Activated naive CD4-positive, alpha-beta T cell (primary cell): ENCODE measurements at places on chromosomes 3 and 15.

DNA sequence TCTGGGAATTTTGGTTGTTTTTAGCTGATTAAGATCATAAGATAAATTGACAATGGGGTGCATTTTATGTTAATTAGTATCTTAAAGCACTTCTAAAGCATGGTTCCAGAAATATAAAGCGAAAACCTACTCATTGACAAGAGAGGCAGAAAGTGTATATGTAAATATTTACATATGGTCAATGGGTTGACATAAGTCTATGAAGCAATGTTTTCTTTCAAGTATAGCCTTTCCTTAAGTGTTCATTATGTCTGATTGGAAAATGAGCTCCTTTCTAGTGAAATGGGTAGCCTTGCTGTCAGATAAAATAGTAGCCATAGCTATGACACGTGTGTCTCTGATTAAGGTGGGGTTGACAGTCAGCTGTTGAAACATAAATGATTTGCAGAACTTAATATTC lies 365.2 kb upstream of the AGTR1 start:
- DNase-seq = no peak

- DNase-seq = no peak
These were observed 115.9 kb upstream of the ST8SIA2 start for GRCh38 chr15:92277776-92278175.

GRCh38 chr15:95303713-95304112 lies 1026.8 kb upstream of the NR2F2 start:
- no peak for DNase-seq

GRCh38 chr3:85567071-85567676 lies 608.4 kb downstream of the CADM2 start:
- DNase-seq = no peak

DNA sequence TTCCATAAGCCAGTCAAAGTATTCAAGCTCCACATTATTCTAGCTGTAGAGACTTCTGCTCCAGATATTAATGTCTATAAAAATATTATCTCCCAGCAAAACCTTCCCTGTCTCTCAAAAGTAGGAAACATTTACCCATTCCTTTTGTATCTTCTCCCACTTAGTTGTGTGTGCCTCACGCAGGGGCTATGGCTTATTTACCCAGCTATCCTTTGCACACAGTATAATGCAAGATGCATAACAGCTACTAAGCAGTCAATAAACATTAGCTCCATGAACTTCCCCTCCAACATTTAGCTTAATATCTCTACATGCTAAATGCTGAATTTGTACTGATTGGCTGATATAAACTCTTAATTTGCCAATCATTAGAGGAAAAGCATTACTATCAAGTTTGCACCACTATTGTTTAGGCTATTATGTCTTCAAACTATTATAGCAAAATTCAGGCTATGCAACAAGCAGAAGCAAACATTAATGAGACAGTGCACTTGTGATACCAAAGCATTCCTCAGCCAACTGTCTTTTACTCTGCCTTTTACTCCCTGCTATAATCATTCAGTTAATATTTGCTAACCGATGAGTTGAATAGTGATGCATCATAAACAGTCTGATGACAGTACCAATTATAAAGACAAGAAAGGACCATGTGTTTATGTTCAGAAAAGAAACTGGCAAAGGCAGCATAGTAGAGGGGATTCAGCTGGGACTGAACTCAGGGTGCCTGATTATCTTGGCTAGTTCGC lies 81.2 kb downstream of the PLCH1 start:
- DNase-seq = no peak

GRCh38 chr15:32870240-32871033 lies 152.6 kb downstream of the GREM1 start:
- DNase-seq = no peak

DNA sequence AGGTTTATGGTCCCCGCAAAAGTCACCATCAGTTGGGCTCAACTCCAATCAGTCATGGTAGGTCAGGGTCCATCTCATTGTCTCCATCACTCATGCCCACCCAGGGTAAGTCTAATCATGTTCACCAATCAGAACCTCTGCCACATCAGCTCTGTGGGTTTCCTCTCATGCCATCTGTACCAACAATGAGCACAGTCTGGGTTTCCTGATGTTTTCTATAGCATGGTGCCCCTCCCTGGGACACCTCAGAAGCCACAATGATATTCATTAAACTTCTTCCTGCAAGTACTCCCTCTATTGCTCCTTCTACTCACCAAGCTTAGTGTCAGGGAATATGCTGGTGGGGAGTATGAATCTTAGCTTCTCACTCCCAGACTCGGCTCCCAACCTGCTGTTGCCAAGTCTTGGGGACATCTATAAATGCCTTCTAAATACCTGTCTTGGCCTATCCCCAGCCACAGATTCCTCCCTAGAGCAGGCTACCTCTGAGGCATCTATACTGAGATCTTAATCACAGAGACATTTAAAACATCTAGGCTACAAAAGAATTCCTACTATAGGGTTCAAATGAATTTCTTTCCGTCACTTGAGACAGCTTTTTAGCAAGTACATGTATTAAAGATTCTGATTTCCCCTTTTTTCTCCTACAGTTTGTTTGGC lies 5.0 kb upstream of the CCR2 start:
- no peak for DNase-seq

GRCh38 chr3:130688015-130688688 lies 58.5 kb downstream of the PIK3R4 start:
- DNase-seq = no peak

DNA sequence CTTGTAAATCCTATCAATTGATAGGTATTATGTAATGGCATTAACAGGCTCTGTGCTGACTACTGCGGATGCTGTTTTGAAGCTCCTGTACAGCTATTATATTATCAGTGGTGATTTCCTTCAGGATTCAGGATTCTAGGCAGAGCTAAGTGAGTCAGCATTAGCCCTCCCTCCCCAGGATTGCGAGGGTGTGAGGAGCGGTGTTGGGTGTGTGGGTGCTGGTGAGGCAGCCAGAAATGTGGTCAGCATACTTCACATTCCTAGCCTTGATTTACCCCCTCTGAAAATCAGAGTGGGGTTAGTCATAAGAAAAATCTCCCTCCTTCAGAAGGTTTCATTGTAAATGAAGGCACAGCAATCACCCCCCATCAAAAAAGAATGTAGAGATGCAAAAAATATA lies 72.5 kb downstream of the SNTN start:
- DNase-seq = no peak

DNA sequence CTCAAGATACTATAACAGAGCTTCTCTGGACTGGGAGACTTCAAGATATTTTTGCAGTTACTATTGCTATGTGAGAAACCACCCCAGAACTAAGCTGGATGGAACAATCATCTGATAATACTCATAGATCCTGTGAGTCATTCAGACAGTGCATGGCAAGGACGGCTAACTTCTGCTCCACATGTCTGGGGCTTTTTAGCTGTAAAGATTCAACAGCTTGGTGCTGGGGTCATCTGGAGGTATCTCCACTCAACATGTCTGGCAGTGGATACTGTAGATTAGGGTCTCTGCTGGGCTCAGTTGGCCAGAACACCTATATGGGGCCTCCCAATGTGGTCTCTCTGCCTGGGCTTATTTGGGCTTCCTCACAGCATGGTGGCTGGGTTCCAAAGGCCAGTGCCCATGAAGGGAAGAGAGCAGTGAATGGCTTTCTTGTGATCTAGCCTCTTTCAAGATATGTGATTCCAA lies 117.3 kb upstream of the SLC7A14 start:
- DNase-seq = no peak

DNA sequence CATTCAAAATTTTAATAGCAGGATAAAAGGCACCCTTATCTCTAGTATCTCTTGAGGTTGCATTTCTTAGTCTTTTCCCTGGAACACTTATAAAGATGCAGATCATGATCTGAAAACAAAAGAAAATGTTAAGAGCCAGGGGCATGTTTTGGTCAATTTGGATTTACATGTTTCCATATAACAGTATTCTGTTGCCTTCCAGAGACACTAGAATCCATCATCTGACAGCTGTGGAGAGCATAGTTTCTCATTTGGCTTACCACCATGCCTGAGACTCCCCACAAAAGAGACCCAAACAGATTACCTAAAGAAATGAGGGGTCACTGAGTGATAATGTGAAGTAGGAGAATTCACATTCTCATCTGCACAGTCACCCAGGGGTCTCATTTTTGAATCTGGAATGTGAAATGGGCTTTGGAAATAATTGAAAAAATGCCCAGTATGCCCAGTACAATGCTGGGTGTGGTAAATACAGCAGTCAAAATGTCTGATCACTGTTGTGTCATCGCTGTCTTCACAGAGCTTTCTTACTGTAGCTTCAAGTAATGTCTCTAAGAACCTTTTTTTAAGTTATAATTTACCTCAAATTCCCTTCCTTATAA lies 79.9 kb upstream of the ZBTB20 start:
- DNase-seq = no peak

DNA sequence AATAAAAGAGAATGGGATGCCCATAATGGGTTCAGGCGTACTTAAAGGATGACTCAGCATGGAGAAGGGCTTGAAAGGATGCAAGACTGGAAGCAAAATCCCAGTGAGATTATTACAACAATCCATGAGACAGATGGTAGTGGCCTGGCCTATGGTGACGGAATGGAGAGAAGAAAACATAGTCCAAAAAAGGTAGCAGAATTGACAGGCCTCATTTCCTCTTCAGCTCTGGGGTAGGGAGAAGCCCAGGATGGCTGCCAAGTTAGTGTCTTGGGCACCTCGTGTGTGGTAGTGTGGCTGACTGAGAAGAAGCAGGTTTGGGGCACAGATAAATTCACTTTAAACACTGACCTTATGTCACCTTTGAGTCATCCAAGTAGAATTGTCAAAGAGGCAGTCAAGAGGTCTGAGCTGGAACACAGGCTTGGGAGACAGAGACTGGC lies 18.1 kb downstream of the MB21D2 start:
- no peak for DNase-seq

DNA sequence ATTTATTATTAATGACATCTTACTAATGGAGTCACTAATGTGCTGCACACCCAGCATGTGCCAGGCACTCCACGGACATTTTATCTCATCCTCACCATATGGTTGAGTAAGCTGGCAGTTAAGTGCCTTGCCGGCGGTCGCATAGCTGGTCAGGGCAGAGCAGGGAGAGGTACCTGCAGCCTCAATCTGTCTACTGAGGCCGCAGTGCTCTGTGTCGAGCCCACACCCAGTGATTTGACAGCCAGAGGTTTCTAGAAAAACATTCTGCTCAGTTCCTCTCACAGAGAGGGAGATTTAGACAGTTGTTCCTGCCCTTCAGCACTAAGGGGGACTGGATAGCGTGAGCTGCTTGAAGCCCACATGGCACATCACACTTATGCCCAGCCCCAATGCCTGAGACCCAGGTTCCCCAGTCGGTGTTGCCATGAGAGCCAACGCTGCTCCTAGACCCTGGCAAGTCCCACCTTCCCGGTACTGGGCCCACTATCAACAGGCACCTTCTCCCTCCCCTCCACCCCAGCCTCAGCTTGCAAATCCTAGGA lies 2.6 kb downstream of the LIPC start:
- no peak for DNase-seq

DNA sequence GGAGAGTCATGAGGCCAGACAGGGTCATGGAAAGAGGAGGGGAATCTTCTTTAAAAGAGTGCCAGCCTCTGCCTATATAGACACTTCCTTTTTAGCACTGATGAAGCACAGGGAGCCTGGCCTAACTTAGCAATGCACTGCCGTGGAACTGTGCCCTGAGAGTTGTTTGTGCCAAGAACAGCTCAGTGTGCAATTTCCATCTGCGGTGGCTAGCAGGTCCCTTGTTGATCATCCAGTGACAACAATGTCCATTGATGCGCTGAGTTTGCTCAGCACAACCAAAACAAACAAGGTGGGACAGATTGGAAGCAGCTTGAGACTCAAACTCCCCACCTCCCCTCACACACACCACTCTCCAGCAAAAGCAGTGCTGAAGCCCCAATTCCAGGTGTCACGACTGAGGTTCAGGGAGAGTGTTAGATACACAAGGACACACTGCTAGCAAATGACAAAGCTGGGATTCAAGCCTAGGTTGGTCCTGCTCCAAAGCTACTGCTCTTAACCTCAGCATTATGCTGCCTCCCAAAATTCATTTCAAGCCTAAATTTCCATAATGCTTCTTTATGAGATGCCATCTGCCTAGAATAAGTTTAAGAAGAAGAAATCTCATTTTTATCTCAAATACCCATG lies 316.6 kb upstream of the UBE2E2 start:
- DNase-seq = no peak

GRCh38 chr3:52372822-52373504 lies 56.8 kb downstream of the DNAH1 start:
- DNase-seq = no peak

DNA sequence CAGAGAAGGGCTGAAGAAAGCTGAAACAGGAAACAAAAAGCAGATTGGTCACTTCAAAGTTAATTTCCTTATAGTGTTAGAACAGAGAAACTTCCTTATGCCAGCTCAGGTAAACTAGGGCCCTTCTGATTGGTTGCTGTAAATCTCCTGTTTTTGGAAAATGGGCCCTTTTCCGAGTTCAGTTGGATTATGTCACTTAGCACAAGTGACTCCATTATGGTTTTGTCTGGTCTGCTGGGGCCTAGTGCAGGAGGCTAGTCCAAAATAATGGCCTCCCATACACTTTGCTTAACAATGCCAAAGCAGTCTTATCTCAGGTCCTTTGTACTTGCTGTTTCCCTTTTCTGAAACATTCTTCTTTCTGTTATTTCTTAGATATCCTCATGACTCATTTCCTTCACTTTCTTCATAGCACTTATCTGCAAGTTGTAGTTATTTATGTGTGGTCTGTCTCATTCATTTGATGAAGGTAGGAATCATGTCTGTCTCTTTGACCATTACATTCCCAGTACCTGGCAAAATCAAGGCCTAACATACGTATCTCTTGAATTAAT lies 7.7 kb upstream of the DCP1A start:
- no peak for DNase-seq

DNA sequence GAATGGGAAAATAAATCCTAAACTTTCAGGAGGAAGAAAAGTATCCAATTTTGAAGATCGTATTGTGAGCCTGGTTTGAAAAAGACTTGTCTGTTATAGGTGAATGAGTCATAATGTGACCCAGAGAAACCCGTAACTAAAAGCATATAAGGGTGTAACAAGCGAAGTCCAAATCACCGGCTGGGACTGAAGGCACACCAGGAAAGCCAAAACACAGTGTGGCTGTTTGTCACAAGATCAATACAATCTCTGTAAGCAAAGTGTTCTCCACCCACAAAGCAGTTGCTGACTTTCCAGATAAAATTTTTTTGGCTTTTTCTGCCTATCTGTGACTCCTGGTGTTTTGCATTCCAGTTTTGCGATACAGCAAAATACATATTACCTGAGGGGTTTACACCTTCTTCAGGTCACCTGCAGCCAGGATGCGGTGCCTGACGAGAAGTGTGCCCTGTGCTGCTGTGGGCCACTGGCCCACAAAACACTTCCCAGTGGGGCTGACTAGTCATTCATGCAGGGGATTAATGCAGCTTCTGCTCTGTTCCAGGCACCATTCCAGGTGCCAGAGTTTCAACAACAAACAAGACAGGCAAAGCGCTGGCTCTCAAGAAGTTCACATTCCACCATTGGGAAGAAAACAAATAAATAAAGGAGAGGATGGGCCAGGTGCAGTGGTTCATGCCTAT lies 14.4 kb downstream of the HES1 start:
- DNase-seq = no peak

DNA sequence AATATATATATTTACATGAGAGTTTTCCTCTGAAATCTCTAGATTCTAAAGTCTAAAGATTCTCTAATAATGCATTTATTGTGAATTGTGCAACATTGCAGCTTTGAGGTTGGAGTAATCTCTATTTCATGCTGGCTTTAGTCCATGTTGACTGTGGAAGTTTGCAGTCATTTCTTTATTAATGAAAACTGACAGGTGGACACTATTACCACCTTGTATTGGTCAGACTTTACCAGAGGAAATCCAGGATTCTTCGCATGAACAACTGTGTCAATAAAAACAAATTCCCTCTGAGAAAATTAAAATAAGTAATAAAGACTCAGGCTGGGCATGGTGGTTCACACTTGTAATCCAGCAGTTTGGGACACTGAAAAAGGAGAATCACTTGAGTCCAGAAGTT lies 274.1 kb downstream of the SHQ1 start:
- DNase-seq = no peak
